Upper lobe of right lung (tissue), 1 donor: ENCODE measurements at places on chromosomes 11 and 22.

DNA sequence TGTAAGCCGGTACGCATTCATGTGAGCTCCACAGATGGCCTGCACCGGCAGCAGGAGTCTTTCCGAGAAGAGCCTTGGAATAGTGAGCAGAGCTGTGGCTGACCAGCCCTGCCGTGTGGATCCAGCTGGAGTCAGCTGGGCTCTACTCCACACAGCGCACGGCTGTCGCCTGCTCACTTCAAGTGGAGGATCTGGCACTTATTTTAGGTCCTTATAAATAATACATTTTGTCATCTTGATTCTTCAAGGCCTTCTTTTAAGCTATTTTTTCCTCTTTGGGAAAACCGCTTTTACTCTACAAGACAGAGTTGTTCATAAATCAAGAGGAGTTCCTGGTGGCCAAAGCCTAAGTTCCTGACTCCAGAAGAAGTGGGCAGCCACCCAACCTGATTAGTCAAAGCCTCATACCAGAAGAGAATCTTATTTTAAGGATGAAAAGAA, 93.8 kb downstream of the KCNC1 start:
- DNase-seq, result no peak

GRCh38 chr11:65111744-65112545, at the start of gene TM7SF2:
Gene TM7SF2, plus strand, starts transcription at chr11:65111872. Its CDS starts 144 bp downstream, at chr11:65112016.
- DNase-seq, result peak; percentile 98

GRCh38 chr11:76263166-76263565, 56.9 kb upstream of the WNT11 start:
- no peak for DNase-seq

- no peak for DNase-seq
Observed at GRCh38 chr22:44847380-44847779, 95.0 kb downstream of the ARHGAP8 start.

- no peak for DNase-seq
Observed at GRCh38 chr11:45319077-45319476, 32.9 kb upstream of the SYT13 start.

DNA sequence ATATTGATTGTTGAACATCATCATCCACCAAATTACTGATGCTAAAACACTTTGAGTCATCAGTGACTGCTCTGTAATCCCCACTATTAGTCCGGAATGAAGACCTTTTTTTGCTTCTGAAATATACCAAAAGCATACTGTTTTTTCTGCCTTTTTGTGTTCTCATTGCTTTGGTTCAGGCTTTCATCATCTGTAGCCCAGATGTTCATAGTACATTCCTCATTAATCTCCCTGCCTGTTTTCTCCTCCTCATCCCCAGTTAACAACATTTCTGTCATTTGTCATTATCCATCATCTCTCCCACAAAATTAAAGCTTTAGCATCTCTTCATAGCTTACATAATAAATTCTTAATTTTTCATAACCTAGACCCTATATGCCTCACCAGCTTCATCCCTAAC, 9.2 kb downstream of the CEP57 start:
- no peak for DNase-seq

GRCh38 chr11:8768625-8769333, 86.2 kb downstream of the RPL27A start:
- no peak for DNase-seq

GRCh38 chr11:73237471-73238290, 19.6 kb downstream of the P2RY2 start:
- peak; percentile 46 for DNase-seq

- no peak for DNase-seq
Observed at GRCh38 chr22:50508897-50509296, 873 bp downstream of the NCAPH2 start.

DNA sequence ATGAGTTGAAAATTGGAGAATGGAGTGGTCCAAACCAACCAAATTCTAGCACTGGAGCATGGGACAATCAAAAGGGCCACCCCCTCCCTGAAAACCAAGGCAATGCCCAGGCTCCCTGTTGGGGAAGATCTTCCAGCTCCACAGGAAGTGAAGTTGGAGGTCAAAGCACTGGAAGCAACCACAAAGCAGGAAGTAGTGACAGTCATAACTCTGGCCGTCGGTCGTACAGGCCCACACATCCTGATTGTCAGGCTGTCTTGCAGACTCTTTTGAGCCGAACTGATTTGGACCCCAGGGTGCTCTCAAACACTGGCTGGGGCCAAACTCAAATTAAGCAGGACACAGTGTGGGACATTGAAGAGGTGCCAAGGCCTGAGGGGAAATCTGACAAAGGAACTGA, 80.5 kb upstream of the ADSL start:
- no peak for DNase-seq

DNA sequence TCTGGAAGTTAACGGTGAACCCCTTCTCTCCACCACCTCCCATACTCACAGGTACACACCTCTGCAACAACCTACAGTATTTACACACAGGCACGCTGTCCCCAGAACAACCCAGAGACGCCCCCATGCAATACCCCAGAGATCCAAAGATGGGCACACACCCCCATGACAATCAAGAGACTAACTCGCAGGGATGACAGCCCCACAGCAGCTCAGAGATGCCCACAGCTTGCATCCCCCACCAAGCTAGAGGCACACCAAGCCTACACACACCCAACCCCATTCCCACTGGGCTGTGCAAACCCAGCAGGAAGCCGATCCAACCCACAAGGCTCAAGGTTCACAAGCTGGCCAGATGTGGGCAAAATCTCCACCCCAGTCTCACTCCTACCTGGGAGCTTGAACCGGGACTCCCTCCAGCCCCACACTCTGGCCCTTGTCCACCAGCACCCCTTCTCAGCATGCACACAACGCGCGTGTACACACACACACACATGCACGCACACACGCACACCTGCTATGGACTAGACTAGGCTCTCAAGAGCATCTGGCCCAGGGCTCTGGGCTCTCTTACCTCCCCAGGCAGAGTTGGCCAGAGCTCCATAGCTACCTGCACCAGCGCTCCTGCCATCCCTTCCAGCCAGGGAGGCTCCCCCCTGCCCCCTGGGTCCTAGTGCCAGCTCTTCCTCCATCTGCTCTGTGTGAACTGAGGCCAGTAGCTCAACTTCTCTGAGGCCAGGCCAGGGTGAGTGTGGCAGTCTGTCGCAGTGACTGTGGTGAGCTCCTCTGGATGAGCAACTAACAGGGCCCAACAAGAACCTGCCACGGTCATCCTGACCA, 11.5 kb downstream of the STARD10 start:
- DNase-seq, result no peak
